Cortex of kidney (tissue), 1 donor: ENCODE measurements at places on chromosomes 2 and 18.

GRCh38 chr2:48725696-48726494 lies 29.6 kb downstream of the LHCGR start:
- DNase-seq, result no peak

DNA sequence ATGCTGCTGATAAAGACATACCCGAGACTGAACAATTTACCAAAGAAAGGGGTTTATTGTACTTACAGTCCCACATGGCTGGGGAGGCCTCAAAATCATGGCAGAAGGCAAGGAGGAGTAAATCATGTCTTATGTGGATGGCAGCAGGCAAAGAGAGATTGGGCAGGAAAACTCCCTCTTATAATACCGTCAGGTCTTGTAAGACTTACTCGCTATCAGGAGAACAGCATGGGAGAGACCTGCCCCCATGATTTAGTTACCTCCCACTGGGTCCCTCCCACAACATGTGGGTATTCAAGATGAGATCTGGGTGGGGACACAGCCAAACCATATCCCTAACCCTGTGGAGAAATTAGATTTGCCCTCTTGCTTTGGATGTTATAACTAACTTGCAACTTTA lies 1068.0 kb upstream of the ZEB2 start:
- DNase-seq, result no peak

- no peak for DNase-seq
These were observed 73.0 kb upstream of the YWHAQ start for GRCh38 chr2:9703701-9704221.

- no peak for DNase-seq
These were observed 122.4 kb downstream of the PTGR3 start for GRCh38 chr18:75086494-75087034.
